ENCODE measurements at places on chromosomes 12 and 14.

- DNase-seq = no peak
Measured at GRCh38 chr12:81530352-81530751, 228.8 kb downstream of the PPFIA2 start.

DNA sequence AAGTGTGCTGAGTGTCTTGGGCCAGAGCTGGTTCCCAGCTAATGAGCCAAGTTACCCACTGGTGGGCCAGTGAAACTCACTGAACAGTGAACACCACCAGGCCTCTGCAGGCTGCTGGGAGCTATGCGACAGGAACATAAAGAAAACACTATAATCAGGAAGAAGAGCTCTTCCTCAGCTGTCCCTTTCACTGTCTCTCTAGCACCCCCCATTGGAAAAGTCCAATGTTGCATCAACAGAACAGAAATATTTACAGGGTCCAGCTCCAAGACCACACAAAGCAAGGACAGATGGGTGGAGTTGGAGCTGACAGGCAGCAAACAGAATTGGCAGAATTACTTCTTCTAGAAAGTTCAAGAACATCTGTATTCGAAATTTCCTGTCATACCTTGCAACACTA, 903.6 kb upstream of the TMEM132C start:
- no peak for DNase-seq

GRCh38 chr14:30854492-30854891, 19.9 kb upstream of the COCH start:
- no peak for DNase-seq

GRCh38 chr12:52813203-52813819, 605 bp downstream of the KRT4 start:
- no peak for DNase-seq

- DNase-seq = no peak
Measured at GRCh38 chr14:32514236-32514635, 185.1 kb downstream of the AKAP6 start.

- DNase-seq = no peak
Measured at GRCh38 chr14:32720927-32721326, 217.8 kb upstream of the NPAS3 start.

- no peak for DNase-seq
Measured at GRCh38 chr14:55138091-55138490, 9.0 kb downstream of the LGALS3 start.

- peak; percentile 39 for DNase-seq
Measured at GRCh38 chr14:87615822-87616679, 376.9 kb downstream of the GALC start.

DNA sequence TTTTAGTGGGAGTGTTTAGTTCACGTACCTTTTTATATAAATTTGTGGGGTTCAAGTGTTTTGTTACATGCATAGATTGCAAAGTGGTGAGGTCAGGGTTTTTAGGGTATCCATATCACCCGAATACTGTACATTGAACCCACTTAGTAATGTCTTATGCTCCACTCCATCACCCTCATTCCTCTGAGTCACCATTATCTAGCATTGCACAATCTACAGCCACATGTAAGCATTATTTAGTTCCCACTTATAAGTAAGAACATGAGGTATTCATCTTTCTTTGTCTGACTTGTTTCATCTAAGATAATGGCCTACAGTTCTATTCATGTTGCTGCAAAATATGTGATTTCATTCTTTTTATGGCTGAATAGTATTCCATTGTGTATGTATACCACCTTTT, 583.7 kb upstream of the LRFN5 start:
- DNase-seq = no peak

DNA sequence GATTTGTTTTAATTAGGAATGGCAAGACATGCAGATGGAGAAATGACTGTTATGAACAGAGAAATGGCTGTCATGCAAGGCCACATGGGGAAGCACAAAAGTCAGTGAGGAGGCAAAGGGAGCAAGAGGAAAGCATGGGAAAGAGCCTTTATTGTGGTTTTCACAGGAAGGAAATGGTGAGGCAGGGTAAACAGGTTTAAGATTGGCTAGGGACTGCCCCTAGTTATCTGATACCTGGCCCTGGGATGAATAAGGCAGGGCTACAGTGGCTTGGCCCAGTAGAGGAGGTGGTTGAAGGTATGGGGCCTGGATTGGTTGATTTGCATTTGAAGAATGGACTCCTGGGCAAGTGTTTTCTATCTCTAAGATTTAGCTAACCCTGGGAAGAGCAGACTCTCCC, 168.7 kb upstream of the CNOT2 start:
- no peak for DNase-seq

GRCh38 chr12:40262657-40263056, 37.9 kb downstream of the LRRK2 start:
- no peak for DNase-seq

GRCh38 chr12:3520168-3520567, 29.2 kb downstream of the PRMT8 start:
- DNase-seq = no peak

DNA sequence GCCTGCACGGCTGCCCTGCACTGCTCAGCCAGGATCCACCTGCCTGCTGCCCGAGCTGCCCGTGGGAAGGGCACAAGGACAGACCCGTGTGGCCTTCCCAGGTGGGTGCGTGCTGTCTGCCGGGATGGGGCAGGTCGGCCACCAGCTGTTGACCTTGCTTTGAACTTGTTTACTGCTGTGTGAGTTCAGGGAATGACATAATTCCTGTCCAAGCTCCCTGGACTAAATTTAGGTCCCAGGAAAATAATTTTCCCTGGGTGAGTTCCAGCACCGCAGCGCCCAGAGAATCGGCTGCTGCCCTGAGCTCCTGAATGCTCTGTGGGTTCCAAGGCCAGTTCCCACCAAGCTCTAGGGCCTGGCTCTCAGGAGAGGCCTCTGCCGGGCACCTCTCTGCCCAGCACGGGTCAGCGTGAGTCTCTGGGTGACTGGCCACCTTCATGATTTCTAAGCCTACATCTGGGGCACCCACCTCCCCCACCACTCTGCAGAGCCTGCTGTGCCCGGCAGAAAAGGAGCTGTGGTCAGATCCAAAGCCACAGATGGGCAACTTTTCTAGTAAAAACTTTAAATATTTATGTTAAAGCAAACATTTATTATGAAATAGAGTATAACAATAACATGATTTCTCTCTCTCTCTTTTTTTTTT, 27.2 kb upstream of the MLXIP start:
- no peak for DNase-seq

GRCh38 chr12:6919588-6919987, 5.2 kb downstream of the ENO2 start:
- DNase-seq = no peak

DNA sequence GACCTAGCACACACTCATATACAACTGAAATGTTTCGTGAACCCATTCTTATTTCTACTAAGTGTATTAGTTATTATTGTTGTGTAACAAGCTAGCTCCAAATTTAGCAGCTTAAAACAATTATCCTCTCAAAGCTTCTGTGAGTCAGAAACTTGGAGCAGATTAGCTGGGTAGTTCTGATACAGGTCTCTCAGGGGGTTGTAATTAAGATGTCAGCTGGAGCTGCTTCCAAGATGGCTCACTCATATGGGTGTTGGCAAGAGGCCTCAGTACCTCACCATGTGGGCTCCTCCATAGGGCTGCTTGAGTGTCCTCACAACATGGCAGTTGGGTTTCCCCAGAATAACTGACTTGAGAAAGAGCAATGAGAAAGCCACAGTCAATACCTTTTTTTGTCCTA, 9.8 kb downstream of the GPR135 start:
- DNase-seq = no peak

GRCh38 chr12:124487066-124487833, 80.2 kb downstream of the NCOR2 start:
- DNase-seq = no peak

- DNase-seq = no peak
Measured at GRCh38 chr12:5177731-5178130, 134.1 kb downstream of the KCNA5 start.

DNA sequence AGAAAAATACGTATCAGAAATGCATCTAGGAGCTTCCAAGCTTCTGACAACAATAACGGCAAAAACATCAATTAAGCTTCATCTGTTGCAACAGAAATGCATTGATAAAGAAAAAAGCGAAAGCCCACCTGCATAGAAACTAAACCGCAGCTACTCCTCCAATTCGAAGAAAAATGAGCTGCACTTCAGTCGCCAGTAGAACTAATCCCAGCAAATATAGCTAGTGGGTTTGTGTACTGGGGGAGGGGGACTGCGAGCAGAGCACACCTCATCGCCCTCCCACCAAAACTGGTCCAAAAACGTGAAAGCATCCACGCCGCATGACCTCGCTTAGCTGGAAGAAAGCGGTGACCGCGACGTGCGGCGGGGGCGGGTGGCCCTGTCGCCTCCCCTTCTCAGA, 1.2 kb downstream of the SLC35F4 start:
- no peak for DNase-seq

DNA sequence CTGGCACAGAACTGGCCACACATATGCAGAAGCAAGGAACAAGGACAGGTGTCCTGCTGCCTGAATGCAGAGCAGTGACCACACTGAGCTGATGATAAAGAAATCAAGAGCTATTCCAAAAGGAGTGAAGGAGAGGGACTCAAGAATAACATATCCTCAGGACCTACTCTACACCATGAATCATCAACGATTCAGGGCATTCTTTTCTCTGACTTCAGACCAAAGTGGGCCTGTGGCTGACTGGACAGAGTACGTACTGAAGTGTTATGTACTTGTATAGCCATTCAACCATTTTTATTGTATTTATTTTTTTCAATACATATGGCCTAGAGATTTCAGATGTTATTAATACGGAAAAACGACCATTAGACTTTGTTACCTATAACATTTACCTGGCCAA, 177.5 kb upstream of the TMTC1 start:
- no peak for DNase-seq

DNA sequence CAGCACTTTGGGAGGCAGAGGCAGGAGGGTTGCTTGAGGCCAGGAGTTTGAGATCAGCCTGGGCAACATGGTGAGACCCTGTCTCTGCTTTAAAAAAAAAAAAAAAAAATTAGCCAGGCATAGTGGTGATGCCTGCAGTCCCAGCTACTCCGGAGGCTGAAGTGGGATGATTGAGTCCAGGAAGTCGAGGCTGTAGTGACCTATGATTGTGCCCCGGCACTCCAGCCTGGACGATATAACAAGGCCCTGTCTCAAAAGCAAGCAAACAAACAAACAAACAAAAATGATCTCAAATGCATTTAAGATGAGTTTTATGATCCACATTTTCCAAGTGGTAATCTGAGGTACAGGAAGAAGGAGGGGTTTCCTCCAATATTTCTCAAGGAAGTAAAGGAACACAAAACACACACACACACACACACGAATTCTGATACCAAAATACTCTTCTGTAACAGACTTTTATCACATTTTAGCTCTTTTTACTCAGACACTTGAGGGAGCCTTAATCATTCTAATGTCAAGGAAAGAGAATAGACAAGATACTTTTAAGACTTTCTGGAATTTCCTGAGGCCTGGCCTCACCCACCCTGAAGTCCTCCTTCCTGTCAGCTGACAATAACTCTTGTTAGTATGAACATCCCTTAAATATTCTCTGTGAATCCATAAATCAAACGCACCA, 44.4 kb upstream of the CERS5 start:
- no peak for DNase-seq

- no peak for DNase-seq
Measured at GRCh38 chr14:26841920-26842741, 244.3 kb upstream of the NOVA1 start.

- no peak for DNase-seq
Measured at GRCh38 chr14:73238941-73239340, 1.6 kb downstream of the PAPLN start.

DNA sequence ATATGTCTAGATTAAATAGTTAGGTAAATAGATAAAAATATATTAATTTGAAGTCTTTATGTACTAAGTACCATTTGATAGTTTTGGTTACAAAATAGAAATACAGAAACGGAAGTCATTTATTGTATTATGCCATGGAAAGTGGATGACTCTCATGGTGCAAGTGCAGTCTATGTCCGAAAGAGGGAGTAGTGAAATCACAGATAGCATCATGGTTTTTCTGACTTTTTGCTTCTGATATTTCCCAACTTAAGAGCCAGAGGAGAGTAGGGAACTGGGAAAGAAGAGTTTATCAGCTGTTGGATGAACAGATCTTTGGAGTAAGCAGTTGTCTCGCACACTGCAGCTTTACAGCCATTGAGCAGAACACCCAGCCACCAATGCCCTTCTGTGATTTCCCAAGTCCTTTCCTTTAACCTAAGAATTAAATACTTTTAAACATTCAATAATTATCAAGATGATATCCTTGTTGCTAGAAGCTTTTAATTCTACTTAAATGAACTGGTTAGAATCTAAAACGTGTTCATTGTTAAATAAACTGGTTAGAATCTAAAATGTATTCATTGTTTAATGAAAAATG, 18.4 kb upstream of the SRGAP1 start:
- DNase-seq = no peak

- no peak for DNase-seq
Measured at GRCh38 chr12:69821456-69822159, 3.4 kb upstream of the MYRFL start.

DNA sequence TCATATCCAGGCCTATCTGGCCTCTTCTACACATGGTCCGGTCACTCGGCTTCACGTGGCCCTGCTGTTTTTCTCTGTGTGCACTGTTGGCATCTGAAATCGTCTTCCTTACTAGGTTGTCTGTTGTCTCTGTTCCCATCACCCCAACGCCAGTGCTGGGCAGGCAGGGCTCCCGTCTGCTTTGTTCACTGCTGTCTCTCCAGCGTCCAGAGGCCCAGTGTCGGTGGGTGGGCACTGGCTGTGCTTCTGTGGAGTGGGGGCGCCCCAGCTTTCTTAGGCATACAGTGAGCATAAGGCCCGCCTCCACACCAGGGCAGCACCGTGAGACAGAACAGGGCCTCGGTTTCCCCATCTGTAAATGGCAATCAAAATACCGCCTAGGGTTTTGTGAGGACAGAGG, 153.1 kb downstream of the BCL11B start:
- no peak for DNase-seq

- peak; percentile 44 for DNase-seq
Measured at GRCh38 chr12:94650143-94651056, at the start of gene TMCC3. TSS of gene TMCC3 (minus strand) at chr12:94650557. CDS start at chr12:94650430, 127 bp downstream.

GRCh38 chr12:108462686-108463085, 52.4 kb upstream of the FICD start:
- DNase-seq = no peak

DNA sequence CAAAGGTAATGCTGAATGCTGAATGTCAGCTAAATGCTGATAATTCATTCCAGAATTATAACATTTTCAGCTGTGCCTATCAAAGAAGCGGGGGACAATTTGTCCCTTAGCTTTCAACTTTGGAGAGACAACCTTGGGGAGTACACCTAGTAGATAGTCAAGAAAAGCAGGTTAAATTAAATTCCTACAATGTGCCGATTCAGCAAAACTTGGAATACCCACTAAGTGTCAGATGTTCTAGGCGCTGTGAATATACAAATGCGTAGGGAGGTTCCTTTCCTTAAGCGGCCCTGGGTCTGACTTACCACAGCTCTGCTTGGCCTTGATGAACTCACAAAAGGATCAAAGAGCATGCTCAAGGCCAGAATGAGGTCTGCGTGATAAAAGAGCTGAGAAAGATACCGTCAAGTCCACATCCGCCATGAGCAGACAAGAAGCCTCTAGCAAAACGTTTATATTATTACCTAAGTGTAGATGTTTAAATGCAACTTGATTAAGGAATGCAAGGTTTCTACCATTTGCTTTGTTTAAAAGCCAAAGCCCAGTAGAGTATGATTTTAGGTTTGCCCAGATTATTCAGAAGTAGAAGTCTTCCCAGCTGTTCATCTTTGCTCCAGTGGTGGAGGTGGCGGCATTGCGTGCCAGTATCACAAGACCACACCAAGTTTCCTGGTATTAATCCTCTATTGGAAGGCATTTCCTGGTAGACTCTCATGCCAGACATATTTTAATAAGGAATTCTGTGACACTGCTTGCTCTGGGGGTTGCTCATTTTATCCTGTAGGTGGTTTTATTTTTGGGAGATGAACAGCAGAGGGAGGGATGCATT, 368.6 kb downstream of the DPF3 start:
- no peak for DNase-seq

- no peak for DNase-seq
Measured at GRCh38 chr12:105741786-105742566, 396.8 kb downstream of the NUAK1 start.

Measured in GM19239 (cell line).